CD8-positive, alpha-beta memory T cell (primary cell): ENCODE measurements at places on chromosomes 12 and 14.

DNA sequence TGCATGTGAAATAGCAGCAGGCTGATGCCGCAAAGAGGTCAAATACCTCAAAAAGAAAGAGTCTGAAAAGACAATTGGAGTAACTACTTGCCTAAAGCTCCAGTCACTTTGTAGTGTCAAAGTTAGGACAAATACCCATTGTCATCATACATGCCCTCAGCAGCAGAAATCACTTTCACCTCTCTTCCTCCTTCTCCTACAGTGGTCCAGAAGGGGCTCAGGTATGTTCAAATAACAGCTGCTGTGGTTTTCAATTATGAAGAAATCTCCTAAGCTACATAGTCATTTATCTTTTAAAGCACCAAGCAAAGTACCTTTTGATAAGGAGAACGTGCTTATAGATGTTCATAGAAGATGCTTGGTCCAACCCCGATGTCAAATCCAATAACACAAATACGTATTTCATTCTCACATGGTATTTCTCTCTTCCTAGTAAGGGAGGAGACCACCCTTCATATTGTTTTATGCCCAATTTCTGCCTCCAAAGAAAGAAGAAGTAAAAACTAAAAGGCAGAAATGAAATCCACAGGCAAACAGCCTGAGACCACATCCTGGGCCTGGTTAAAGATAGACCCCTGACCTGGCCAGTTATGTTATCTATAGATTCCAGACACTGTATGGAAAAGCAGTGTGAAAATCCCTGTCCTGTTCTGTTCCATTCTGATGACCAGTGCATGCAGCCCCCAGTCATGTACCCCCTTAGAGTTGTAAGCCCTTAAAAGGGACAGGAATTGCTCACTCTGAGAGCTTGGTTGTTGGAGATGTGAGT lies 23.7 kb downstream of the GYS2 start:
- no peak for DNase-seq
- no peak overlapping the region for H3K27ac ChIP-seq
- H3K4me1 ChIP-seq: no peaks in the 10 kb centered on the region
- H3K27me3 ChIP-seq: no peaks in the 10 kb centered on the region
- H3K4me3 ChIP-seq: no peak overlapping the region

- no peaks in the 10 kb centered on the region for H3K36me3 ChIP-seq
- no peak overlapping the region for H3K27ac ChIP-seq
- H3K4me1 ChIP-seq: no peaks in the 10 kb centered on the region
- DNase-seq: no peak
- H3K4me3 ChIP-seq: no peak overlapping the region
Observed at GRCh38 chr14:55254581-55254980, 16.6 kb upstream of the FBXO34 start.

DNA sequence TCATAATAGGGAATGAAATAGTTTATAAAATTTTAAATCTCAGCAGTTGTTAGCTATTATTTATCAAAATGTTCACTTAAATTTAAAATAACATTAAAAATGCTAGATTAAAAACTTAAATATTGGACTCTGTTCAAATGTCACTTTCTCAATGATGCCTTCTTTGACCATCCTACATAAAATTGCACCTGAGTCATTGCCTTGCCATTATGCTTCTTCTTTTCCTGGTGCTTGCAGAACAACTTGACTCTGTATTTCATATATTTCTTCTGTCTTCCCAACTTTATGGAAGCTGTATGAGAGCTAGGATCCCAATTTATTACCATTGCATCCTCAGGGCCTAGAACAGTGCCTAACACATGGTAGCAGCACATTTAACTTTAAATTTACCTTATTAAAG lies 37.3 kb upstream of the CPM start:
- H3K4me1 ChIP-seq: no peaks in the 10 kb centered on the region
- DNase-seq: no peak
- no peaks in the 10 kb centered on the region for H3K27me3 ChIP-seq
- no peak overlapping the region for H3K4me3 ChIP-seq
- H3K27ac ChIP-seq: no peak overlapping the region

DNA sequence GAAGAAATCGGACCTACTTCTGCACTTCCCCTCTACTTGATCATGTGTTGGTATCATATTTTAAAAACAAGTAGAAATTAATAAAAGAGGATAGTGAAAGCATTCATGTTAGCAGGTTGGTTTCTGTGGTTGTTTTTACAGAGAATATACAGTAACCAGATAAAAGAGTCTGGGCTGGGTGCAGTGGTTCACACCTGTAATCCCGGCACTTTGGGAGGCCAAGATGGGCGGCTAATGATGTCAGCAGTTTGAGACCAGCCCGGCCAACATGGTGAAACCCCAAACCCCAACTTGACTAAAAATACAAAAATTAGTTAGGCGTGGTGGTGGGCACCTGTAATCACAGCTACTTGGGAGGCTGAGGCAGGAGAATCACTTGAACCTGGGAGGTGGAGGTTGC lies 55.9 kb downstream of the LRP6 start:
- peaks cover 9% of the 10 kb centered on the region for H3K4me1 ChIP-seq
- peaks cover 4% of the 10 kb centered on the region for H3K27me3 ChIP-seq
- H3K4me3 ChIP-seq: no peak overlapping the region
- DNase-seq: no peak
- no peak overlapping the region for H3K27ac ChIP-seq

DNA sequence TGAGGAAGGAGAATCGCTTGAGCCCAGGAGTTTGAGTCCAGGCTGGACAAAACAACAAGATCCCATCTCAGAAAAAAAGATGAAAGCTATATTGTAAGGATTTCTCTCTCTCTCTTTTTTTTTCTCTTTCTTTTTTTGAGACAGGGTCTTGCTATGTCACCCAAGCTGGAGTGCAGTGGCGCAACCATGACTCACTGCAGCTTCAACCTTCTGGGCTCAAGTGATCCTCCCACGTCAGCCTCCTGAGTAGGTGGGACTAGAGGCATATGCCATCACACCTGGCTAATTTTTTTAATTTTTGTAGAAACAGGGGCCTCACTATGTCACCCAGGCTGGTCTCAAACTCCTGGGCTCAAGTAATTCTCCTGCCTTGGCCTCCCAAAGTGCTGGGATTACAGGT lies 5.8 kb upstream of the MRPL42 start:
- no peak overlapping the region for H3K4me3 ChIP-seq
- no peak for DNase-seq
- no peaks in the 10 kb centered on the region for H3K36me3 ChIP-seq
- H3K27me3 ChIP-seq: no peaks in the 10 kb centered on the region
- H3K4me1 ChIP-seq: no peaks in the 10 kb centered on the region

DNA sequence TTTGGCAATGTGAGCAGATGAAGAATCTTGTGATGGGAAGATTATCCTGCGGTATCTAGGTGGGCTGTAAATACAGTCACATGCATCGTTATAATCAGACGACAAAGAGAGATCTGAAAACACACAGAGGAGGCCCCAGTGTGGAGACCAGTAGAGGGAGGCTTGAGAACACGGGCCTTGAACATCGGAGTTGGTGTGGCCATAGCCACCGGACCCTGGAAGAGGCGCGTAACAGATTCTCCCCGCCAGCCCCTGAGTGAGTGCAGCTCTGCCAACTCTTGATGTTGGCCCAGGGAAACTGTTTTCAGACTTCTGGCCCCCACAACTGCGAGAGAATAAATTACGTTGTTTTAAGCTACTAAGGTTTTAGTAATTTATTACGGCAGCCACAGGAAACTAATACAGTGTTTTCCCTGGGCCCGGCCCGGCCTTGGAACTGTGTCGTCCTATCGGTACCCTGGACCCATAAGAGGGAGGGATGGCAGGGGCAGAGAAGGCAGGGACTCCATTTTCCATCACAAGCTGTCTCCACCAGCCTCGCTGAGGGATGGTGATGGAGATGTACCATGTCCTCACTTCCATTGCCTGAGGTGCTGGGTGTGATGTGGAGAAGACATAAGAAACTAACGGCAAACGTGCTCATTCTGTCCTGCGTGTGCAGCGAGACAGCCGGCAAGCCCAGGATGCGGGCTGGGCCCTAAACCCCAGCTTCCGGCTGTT lies 91.6 kb downstream of the NTF3 start:
- H3K27ac ChIP-seq: no peak overlapping the region
- no peaks in the 10 kb centered on the region for H3K4me1 ChIP-seq
- no peak overlapping the region for H3K4me3 ChIP-seq
- no peak for DNase-seq
- H3K27me3 ChIP-seq: no peaks in the 10 kb centered on the region
- H3K36me3 ChIP-seq: no peaks in the 10 kb centered on the region

DNA sequence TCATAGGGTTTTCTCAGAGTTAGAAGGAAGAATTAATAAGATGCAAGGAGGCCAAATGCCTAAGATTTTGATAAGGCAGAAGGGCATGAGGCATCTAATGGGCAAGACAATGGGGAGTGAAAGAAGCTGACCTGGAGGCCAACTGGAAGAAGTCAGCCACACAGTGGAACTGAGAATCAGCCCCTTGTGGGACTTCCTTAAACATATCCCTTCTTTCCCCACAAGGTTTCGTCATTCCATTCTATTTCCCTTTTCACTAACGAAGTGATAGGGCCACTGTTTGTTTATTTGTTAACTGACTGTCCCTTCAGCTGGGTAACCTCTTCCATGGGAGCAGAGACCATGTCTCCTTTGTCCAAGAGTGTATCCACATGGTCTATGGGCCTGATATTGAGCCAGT lies 86.2 kb downstream of the HELB start:
- no peak overlapping the region for H3K27ac ChIP-seq
- H3K36me3 ChIP-seq: no peaks in the 10 kb centered on the region
- H3K4me3 ChIP-seq: no peak overlapping the region
- H3K4me1 ChIP-seq: peaks cover 4% of the 10 kb centered on the region
- no peaks in the 10 kb centered on the region for H3K27me3 ChIP-seq

- H3K27me3 ChIP-seq: no peaks in the 10 kb centered on the region
- no peak for DNase-seq
- H3K27ac ChIP-seq: no peak overlapping the region
- H3K4me3 ChIP-seq: no peak overlapping the region
- no peaks in the 10 kb centered on the region for H3K4me1 ChIP-seq
Observed at GRCh38 chr12:63317286-63317846, 166.4 kb upstream of the AVPR1A start.

GRCh38 chr12:65935906-65936901 lies 111.9 kb downstream of the HMGA2 start:
- H3K36me3 ChIP-seq: no peaks in the 10 kb centered on the region
- H3K4me3 ChIP-seq: no peak overlapping the region
- no peaks in the 10 kb centered on the region for H3K4me1 ChIP-seq
- no peak overlapping the region for H3K27ac ChIP-seq
- no peak for DNase-seq

GRCh38 chr12:15244926-15245325 lies 23.7 kb upstream of the RERG start:
- no peaks in the 10 kb centered on the region for H3K27me3 ChIP-seq
- no peaks in the 10 kb centered on the region for H3K36me3 ChIP-seq
- no peak overlapping the region for H3K4me3 ChIP-seq
- H3K4me1 ChIP-seq: no peaks in the 10 kb centered on the region

- H3K4me1 ChIP-seq: peaks cover 6% of the 10 kb centered on the region
- H3K27me3 ChIP-seq: no peaks in the 10 kb centered on the region
- DNase-seq: no peak
- H3K27ac ChIP-seq: no peak overlapping the region
- H3K36me3 ChIP-seq: no peaks in the 10 kb centered on the region
Observed at GRCh38 chr12:3836641-3837040, 36.6 kb downstream of the PARP11 start.

GRCh38 chr12:57213763-57214397 lies 2.7 kb upstream of the NXPH4 start:
- no peak overlapping the region for H3K4me3 ChIP-seq
- no peak overlapping the region for H3K27ac ChIP-seq
- H3K4me1 ChIP-seq: peaks cover 36% of the 10 kb centered on the region
- H3K36me3 ChIP-seq: no peaks in the 10 kb centered on the region

DNA sequence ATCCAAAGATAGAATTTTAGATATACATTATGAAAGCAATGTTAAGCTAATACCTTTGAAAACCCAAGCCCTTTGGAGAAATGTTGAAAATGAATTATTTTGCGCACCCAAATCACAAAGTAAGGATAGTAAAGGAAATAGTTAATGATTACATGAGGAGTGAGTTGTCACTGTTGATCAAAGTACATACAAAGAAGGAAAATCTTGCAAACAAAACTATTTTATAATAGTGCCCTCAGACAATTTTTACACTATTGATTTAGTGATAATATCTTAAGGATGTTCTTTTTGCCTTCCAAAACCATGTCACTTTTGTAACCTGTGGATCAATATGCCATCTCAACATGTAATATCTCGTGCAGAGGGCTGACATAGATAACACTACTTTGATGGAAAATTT lies 146.8 kb downstream of the DUSP6 start:
- no peaks in the 10 kb centered on the region for H3K36me3 ChIP-seq
- DNase-seq: no peak

DNA sequence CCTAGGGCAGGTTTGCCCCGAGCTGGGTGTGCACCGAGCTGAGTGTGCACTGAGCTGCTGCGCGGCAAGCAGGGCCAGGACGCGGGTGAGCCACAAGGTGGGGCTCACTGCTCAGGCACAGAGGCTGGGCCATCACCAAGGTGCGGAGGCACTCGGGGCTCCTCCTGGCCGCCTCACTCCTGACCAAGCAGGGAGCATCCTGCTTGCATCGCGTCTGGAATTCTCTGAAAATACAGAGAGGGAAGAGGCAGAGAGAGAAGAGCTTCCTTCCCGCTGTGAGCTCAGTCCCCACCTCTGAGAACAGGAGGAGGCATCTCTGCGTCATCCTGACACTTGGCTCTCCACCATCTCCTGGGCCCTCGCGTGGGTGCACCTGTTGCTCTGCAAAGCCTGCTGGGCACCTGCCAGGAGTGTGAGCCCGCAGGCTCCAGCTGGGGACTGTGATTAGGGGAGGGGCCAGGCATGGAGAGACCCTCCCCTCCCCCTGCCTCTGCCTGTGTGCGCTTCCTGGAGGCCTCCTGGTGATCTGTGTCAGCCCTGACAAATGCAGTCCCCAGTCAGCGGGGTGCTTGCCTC lies 116.3 kb downstream of the GLT1D1 start:
- no peaks in the 10 kb centered on the region for H3K27me3 ChIP-seq
- DNase-seq: no peak
- no peaks in the 10 kb centered on the region for H3K4me1 ChIP-seq
- H3K36me3 ChIP-seq: no peaks in the 10 kb centered on the region

DNA sequence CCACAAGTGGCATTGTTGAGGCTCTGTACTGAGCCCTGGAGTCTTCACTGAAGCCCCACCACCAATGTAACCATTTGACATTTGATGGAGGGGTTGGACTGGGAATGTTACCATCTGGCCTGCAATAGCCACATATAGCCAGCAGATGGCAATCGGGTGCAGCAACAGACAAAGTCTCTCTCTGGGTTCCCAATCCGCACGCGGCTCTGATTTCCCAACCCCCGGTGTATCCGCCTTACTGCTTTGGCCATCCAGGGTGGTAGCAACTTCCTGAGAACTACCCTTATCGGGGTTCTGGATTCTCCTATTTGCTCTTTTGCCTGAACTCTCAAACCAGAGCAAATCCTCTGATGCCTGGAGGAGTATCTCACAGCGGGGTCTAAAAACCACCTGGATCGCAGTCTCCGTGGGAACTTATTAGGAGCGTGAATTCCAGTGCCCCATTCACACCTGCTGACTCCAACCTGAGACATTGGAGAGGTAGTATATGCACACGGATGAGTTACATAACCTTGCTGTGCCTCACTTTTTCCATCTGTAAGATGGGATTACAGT lies 14.2 kb downstream of the VRTN start:
- H3K36me3 ChIP-seq: no peaks in the 10 kb centered on the region
- no peaks in the 10 kb centered on the region for H3K4me1 ChIP-seq
- H3K4me3 ChIP-seq: no peak overlapping the region
- H3K27ac ChIP-seq: no peak overlapping the region

- peaks cover 15% of the 10 kb centered on the region for H3K36me3 ChIP-seq
- no peak overlapping the region for H3K27ac ChIP-seq
- no peaks in the 10 kb centered on the region for H3K4me1 ChIP-seq
- no peak for DNase-seq
Observed at GRCh38 chr14:90296641-90297040, 35.1 kb downstream of the NRDE2 start.
